ENCODE measurements at places on chromosomes 5 and 9.

DNA sequence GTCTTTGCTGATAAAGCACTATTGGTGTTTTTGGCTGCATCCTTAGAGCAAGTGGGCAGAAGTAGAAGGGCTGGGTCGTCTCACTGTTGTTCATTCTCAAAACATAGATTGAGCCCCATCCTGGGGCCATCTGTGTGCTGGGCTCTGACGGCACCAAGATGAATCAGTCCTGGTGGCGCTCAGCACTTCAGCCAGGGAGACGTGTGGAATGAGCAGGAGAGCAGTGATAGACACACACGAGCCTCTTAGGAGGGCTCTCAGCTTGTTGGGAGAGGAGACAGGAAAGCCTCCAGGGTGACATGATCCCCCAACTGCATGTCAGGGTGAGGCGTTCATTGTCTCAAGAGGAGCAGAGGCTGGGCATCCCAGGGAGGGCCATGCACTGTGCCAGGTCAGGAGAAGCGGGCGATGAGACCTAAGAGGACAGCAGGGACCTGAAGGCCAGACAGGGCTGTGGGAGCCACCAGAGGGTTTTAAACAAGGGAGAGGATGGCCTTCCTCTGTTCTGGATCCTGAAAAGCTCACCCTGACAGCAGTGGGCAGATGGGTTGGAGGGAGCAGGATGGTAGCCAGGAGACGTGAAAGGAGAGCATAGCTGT, 115.8 kb downstream of the DAB2IP start:
- no peak for DNase-seq

GRCh38 chr5:41127967-41128690, 57.0 kb upstream of the MROH2B start:
- DNase-seq, result no peak

GRCh38 chr5:149445739-149446369, 66.8 kb upstream of the IL17B start:
- DNase-seq, result no peak

GRCh38 chr9:87718852-87719612, 6.9 kb upstream of the CTSL start:
- DNase-seq, result no peak

GRCh38 chr5:142862594-142862993, 92.4 kb downstream of the ARHGAP26 start:
- DNase-seq, result no peak

GRCh38 chr5:59462956-59463355, 430.6 kb downstream of the PDE4D start:
- no peak for DNase-seq

All from mucosa of gallbladder (tissue), 1 donor.